GM23248 (cell line): ENCODE measurements at places on chromosomes 4 and X. TPM values are rescaled to one million over a fixed set of nuclear protein-coding genes. Genes with fewer than 3 reads are reported as not detected.

- no peak for DNase-seq
These were observed 42.5 kb upstream of the ZNF157 start for GRCh38 chrX:47327902-47328301.

DNA sequence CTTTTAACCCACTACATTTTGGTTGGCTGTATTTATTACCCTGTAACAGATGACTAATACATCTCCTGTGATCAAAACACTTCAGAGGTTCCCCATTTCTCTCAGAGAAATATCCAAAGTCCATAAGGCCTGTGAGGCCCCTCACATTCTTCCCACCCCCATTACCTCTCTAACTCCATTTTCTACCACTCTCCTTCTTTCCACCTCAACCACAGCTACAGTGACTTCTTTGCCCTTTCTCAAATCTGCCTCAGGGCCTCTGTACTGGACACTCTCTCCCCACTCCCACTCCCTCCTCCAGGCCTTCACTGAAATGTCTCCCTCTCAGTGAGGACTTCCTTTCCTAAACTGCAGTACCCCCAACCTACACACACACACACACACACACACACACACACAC, 8.4 kb upstream of the TMEM144 start:
- DNase-seq, result no peak

DNA sequence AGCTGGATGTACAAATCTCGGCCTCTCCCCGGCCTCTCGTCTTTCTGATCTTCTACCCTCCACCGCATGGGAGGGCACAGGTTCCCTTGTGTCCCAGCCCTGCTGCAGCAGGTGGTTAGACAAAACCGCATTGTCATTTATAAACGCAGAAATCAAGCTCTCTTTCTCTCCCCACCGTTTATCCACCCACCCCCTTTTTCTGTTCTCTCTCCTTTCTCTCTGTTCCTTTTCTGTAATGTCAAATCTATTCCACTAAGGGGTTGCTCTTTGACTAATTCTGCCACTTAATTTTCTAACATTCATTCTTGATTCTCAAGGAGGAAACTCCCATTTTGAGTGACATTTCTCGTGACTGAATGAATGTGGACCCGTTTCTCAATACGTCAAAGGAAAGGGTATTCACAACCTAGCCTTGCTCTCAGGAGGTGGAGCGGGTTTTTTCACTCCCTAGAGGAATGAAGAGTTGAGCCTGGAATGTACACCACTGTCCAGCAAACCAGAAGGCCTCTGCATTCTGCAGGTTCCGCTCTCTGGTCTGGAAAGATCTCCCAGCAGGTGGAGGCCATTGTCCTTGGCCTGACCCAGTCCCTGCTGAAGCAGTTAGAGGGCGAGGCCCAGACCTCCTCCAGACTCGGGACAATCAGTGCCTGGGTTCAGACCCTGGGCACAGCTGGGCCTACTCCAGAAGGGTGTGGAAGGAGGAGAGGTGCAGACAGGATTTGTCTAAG, 70.9 kb upstream of the ENPP6 start:
- no peak for DNase-seq

GRCh38 chr4:124432500-124432899, 280.0 kb downstream of the ANKRD50 start:
- DNase-seq, result peak; percentile 37

GRCh38 chr4:71189471-71189870, 149.3 kb upstream of the SLC4A4 start:
- peak; percentile 61 for DNase-seq

DNA sequence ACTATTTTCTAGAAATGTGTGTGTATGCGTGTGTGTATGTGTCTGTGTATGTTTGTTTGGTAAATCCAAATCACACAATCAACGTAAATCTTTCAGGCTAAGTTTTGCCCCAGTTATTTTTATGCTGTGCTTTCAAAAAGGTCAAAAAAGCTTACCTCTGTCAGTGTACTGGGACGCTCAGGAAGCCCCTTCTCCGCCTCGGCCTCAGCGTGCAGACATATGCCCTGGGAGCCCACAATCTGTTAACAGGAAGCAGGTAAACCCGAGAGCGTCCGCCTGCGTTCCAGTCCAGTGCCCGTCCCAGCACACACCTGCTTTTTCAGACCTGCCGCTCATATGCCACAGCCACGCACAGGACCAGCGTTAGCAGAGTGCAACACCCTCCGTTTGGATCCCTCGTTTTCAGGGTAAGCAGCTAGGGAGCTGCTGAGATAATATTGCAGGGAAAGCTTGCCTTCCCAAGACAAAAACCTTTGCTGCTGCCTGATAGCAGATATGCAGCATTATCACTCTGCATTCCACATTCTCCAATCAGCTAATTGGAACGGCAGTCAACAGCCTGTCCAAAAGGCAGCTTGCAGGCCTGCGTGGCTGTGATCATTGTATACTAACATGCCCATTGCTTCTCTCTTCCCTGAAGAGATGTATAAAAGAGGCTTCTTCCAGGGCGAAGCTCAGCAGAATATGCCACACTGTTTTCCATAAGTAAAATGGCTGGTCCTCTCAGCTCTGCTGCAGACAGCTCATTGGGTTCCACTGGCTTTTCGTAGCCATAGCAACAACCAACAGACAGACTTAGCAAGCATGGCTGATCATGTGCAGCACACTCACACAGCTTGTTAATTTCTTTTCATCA, at the start of gene SORBS2:
SORBS2 (minus strand) TSS at position 686 of the 856 bp plus-strand sequence. CDS start 121,623 bp downstream, outside the sequence.
- peak; percentile 6 for DNase-seq

GRCh38 chrX:20654596-20655106, 387.9 kb upstream of the RPS6KA3 start:
- DNase-seq, result peak; percentile 30

- DNase-seq, result peak; percentile 61
These were observed 42.5 kb upstream of the MAP3K15 start for GRCh38 chrX:19557822-19558221.

GRCh38 chr4:89682808-89683207, 154.2 kb downstream of the SNCA start:
- DNase-seq, result no peak

GRCh38 chr4:2478229-2478628, 9.3 kb downstream of the RNF4 start:
- DNase-seq, result no peak

DNA sequence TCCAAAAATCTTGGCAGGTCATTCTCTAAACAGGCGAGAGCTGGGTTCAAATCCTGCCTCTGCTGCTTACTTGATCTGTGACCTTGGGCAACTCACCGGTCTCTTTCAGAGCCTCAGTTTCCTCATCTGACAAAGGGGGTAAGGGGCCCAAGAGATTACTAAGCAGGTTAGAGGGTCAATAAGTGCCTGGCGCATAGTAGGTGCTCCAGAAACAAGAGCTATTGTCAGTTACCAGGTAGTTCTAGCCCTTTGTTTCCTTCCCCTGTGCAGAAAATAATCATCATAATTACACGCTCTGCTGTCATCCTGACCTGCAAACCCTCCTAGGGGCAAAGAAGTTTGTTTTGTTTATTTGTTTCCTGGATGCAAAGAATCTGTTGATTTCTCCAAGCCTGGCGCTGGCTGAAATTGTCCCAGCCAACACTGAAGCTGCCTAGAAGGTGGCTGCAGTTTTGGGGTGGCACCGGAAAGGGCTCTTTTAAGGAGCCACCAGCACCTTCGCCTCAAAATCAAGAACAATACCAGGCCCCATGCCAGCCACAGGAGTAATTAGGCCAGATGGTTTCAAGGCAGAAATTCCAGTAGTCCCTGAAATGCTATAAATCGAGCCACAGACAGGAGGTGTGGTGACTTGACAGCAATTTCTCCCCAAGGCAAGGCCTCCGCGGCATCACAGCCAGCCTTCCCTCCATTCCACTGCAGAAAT, 10.2 kb upstream of the KIAA0232 start:
- peak; percentile 29 for DNase-seq

DNA sequence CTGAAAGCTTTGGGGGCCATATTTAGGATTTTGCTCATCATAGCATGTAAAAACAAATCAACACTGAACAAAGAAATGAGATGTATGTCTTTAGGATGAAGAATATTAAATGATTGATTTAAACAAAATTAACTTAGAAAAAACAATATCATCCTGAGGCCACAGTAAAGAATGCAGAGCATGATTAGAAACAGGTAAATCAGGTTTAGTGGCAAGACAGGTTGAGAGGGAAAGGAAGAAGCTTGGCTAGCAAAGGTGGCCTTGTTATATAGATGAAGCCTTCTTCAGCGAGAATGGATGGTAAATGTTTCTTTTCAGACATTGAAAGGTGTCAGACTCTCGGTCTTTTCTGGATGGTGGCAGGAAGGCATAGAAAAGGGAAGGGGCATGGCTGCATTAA, 11.9 kb upstream of the MAGEB16 start:
- no peak for DNase-seq

- DNase-seq, result peak; percentile 94
These were observed 4.1 kb downstream of the ENPEP start for GRCh38 chr4:110480031-110480549.

- DNase-seq, result peak; percentile 59
These were observed 18.7 kb downstream of the FAM184B start for GRCh38 chr4:17762726-17763125.

GRCh38 chr4:37799941-37800554, 26.4 kb upstream of the PGM2 start:
- DNase-seq, result peak; percentile 3

DNA sequence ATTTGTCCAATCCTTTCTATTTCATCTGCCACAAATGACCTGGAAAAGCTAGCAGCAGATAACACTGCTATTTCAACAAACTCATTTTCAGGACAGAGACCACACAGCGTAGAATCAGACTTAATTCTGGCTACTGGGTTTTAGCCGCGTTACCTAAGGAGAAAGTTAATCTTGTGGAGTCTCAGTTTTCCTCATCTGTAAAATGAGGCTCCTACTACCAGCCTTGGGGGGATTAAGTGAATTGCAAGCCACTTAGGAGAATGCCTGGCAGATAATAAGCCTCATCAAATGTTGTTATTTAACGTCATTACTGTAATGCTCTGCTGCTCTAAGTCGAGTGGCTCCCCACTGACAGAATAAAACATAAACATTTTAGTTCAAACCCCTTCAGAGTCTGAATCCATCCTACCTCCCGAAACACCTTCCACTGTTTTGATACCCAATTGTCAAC, 1.4 kb downstream of the CCNI start:
- no peak for DNase-seq

DNA sequence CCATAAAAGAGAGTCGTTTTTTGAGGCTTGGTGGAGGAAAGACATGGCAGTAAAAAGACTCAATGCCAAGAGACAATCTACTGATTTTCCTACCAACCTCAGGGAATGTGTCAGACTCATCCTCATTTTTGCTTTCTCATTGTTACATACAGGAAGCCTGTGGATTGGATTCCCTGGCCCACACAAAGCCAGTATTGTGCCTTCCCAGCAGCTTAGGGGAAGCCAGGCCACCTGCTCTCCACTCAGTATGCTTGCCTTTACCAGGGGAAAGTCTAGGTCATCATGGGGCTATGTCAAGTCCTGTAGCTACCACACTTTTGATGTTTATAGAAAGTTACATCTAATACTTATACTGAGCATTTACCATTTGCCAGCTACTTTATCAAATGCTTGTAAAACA, 11.0 kb downstream of the BMX start:
- DNase-seq, result no peak

DNA sequence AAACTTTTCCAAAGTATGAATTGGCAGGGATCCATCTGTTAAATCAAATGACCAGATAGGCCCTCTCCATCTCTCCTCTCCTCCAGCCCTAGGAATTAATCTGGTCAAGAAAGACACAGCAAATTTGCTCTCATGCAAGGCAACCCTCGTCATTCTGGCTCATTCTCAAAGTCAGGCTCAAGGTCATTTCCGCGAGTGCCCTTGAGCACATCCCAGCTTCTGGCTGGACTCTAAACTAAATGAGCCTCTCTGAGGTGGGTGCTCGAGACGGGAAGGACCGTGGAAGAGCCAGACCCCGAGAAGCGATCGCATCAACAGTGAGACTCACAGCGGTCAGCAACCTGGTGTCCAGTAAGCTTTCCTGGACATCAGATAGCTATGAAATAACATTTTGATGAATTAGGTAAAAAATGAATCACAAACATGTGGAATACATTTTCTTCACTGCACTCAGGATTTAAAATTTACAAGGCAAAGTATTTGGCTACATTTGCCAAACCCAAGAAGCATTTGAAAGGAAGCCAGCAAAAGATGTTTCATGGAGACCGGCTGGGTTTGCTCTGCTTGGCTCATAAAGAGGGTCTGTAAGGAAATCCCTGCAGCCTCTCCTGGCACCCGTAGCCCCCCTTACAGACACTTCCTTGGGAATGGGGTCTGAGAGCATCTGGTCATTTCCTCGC, 121.0 kb downstream of the ENPP6 start:
- DNase-seq, result peak; percentile 34

MAGED1 gene
- 261 and 293 TPM in 2 replicates for total RNA-seq

SSX2 gene
- not detected in 2 replicates for total RNA-seq

TMPRSS11F gene
- not detected in 2 replicates for total RNA-seq
